Thoracic aorta (tissue), 2 donors: ENCODE measurements at places on chromosomes 1 and 21.
A peak's percentile ranks its signal among the peaks of the same experiment; 100 is the strongest.

GRCh38 chr1:8816831-8817411 lies 519 bp downstream of the RERE start:
- DNase-seq = no peak
- peaks cover 25% of the 10 kb centered on the region for H3K4me1 ChIP-seq
- peak overlapping the region; percentile 97 for H3K4me3 ChIP-seq

- H3K4me3 ChIP-seq = no peak overlapping the region
- H3K27ac ChIP-seq = no peak overlapping the region
- H3K27me3 ChIP-seq = no peaks in the 10 kb centered on the region
- no peaks in the 10 kb centered on the region for H3K4me1 ChIP-seq
- H3K36me3 ChIP-seq = no peaks in the 10 kb centered on the region
Observed at GRCh38 chr1:183198463-183198862, 12.4 kb downstream of the LAMC2 start.

- no peaks in the 10 kb centered on the region for H3K27me3 ChIP-seq
- H3K36me3 ChIP-seq = no peaks in the 10 kb centered on the region
- no peak overlapping the region for H3K4me3 ChIP-seq
- no peak overlapping the region for H3K27ac ChIP-seq
Observed at GRCh38 chr1:48582408-48582807, 110.4 kb upstream of the SPATA6 start.

- no peaks in the 10 kb centered on the region for H3K4me1 ChIP-seq
- no peak overlapping the region for H3K27ac ChIP-seq
- no peak overlapping the region for H3K4me3 ChIP-seq
Observed at GRCh38 chr1:152061952-152062351, 25.1 kb upstream of the S100A11 start.

- no peak for DNase-seq
- H3K27ac ChIP-seq = no peak overlapping the region
- H3K4me1 ChIP-seq = no peaks in the 10 kb centered on the region
- no peaks in the 10 kb centered on the region for H3K27me3 ChIP-seq
- no peaks in the 10 kb centered on the region for H3K36me3 ChIP-seq
- H3K4me3 ChIP-seq = no peak overlapping the region
Observed at GRCh38 chr1:168365719-168366479, 85.2 kb downstream of the TBX19 start.

- peaks cover 18% of the 10 kb centered on the region for H3K4me1 ChIP-seq
- H3K36me3 ChIP-seq = no peaks in the 10 kb centered on the region
- no peak for DNase-seq
- H3K27me3 ChIP-seq = no peaks in the 10 kb centered on the region
- no peak overlapping the region for H3K4me3 ChIP-seq
Observed at GRCh38 chr1:99855914-99856450, 5.8 kb downstream of the AGL start.

DNA sequence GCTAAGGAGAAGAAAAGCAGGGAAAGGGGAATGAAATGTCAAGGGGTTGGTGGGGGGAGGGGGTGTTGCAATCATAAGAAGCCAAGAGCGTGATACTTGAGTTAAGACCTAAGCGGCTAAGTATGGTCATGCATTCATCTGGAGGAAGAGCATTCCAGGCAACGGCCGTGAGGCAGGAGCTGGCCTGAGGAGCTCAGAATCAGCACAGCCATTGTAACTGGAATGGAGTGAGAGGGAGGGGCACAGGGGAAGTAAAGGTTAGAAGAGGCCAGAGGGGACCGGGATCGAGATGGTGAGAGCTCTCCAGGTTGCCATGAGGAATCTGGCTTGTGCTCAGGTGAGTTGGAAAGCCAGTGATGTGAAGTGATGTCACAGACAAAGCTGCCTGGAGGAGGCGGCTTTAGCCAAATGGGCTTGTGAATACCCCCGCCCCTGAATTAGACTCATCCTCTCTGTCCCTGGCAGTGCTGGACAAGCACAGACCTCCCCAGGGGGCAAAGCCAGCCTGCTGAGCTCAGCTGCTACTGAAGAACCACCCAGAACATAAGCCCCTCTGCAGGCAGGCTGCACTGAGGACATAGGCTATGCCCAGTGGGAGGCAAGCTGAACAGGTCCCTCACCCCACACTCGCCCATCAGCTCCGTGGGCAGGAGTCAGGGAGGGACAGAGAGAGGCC lies 61.1 kb upstream of the LAPTM5 start:
- DNase-seq = no peak
- H3K27ac ChIP-seq = no peak overlapping the region
- no peaks in the 10 kb centered on the region for H3K36me3 ChIP-seq

- H3K36me3 ChIP-seq = no peaks in the 10 kb centered on the region
- H3K4me3 ChIP-seq = no peak overlapping the region
- H3K4me1 ChIP-seq = peaks cover 11% of the 10 kb centered on the region
- no peak for DNase-seq
Observed at GRCh38 chr1:200969726-200970561, 53.6 kb downstream of the KIF21B start.

DNA sequence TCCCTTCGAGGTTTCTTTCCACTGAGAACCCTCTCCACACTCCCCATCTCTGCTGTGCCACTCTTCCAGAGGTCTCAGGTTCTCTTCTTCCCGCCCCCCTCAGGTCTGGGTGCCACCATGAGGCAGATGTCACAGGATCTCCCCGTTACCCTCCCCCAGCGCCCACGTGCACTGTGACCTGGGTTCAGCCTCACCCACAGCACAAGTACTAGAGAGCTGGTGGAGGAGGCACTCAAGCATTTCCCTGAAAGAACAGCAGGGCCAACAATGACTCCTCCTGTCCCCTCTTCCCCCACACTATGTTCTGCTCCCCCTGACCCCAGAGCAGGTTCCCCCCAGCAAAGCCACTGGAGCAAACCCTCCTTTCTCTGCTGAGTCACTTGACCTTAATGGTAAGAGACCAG lies 14.3 kb downstream of the PLEKHA6 start:
- H3K4me1 ChIP-seq = no peaks in the 10 kb centered on the region
- no peak overlapping the region for H3K4me3 ChIP-seq

DNA sequence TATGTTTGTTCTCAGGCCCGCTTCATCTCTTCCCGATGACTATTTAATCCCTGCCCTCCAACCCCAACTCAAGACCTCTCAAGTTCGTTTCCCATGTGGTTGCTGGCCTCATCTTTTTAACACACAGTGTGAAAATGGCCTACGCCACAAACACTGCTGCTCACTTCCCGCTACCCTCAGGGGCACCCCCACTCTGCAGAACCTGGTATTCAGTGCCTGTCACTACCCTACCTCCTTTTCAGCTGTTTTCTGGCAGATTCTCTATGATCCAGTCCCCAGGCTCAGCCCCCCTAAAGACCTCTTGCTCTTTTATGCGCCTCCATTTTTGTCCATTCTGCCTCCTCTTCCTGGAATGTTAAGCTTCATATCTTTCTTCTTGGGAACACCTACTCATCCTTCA lies 152.6 kb upstream of the C1orf174 start:
- H3K4me3 ChIP-seq = no peak overlapping the region
- no peaks in the 10 kb centered on the region for H3K36me3 ChIP-seq
- no peak for DNase-seq
- H3K4me1 ChIP-seq = no peaks in the 10 kb centered on the region
- no peak overlapping the region for H3K27ac ChIP-seq

- H3K27me3 ChIP-seq = no peaks in the 10 kb centered on the region
- peaks cover 8% of the 10 kb centered on the region for H3K36me3 ChIP-seq
- H3K4me1 ChIP-seq = no peaks in the 10 kb centered on the region
- no peak overlapping the region for H3K27ac ChIP-seq
- DNase-seq = no peak
- no peak overlapping the region for H3K4me3 ChIP-seq
Observed at GRCh38 chr1:48725341-48726046, 51.2 kb downstream of the BEND5 start.

DNA sequence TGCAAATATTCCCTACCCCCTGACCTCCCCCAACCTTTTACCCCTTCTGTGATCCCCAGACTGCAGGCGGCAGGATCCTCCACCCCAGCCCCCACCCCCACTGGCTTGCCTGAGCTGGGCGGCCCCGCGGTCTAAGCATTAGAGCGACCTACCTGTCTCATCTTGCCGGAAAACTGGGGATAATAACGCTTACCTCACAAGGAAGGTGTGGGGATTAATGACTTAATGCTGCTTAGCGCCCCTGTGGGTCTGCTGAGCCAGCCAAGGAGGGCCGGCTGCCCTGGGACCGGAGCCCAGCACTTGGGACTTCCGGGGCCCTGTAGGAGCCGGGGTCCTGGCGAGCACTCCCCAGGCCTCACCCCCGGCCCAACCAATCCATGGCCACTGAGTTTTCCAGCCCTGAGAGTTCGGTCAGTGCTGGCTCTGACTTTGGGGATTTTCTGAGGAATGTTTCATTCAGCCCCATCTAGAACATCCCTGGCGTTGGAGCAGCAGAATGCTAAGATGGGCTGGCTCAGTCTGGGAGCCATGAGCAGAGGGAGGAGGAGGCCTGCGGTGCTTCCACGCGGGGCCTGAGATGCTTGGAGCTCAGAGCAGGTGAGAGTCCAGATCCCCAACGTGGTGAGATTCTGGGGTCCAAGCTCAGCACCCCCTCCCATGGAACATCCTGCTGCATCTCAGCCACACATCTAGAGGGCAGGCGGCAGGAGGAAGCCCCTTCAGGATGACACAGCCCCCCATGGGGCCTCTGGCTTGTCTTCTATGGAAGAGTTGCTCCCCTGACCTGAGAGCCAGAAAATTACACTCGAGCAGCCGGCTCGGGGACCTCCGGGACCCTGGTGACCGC lies 97.9 kb downstream of the RIPK4 start:
- peaks cover 20% of the 10 kb centered on the region for H3K4me1 ChIP-seq
- no peaks in the 10 kb centered on the region for H3K36me3 ChIP-seq
- H3K4me3 ChIP-seq = no peak overlapping the region
- no peak for DNase-seq
- H3K27ac ChIP-seq = no peak overlapping the region
- no peaks in the 10 kb centered on the region for H3K27me3 ChIP-seq

DNA sequence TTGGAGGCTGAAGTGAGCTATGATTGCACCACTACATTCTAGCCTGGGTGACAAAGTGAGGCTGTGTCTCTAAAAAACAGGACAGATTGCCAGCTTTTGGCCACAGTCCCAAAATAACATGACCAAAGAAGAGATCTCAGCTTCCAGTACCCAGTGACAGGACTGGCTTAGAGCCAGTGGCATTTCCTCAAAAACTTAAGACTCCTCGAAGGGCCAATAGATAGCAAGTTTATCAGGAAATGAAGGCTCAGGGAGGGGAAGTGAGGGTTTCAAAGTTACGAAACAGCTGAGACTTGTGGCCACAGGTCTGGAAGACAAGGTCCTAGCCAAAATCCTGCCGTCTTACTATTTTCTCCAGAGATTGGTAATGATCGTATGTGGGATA lies 6.3 kb upstream of the TMEM39B start:
- peak; percentile 88 for DNase-seq
- H3K27me3 ChIP-seq = no peaks in the 10 kb centered on the region
- H3K4me3 ChIP-seq = peak overlapping the region; percentile 26
- H3K36me3 ChIP-seq = no peaks in the 10 kb centered on the region

- no peaks in the 10 kb centered on the region for H3K36me3 ChIP-seq
- no peaks in the 10 kb centered on the region for H3K4me1 ChIP-seq
- no peak for DNase-seq
- no peak overlapping the region for H3K4me3 ChIP-seq
- H3K27me3 ChIP-seq = no peaks in the 10 kb centered on the region
- no peak overlapping the region for H3K27ac ChIP-seq
Observed at GRCh38 chr1:76136894-76137293, 62.3 kb downstream of the ST6GALNAC3 start.

- H3K27me3 ChIP-seq = no peaks in the 10 kb centered on the region
- peaks cover 21% of the 10 kb centered on the region for H3K4me1 ChIP-seq
- H3K27ac ChIP-seq = no peak within 1 kb of the TSS
- no peaks in the 10 kb centered on the region for H3K36me3 ChIP-seq
- H3K4me3 ChIP-seq = peak within 1 kb of the TSS; percentile 73
Observed at GRCh38 chr1:158180741-158181576, at the start of gene CD1D. CD1D (plus strand) TSS chr1:158180895; CDS start chr1:158181102, 207 bp downstream.

DNA sequence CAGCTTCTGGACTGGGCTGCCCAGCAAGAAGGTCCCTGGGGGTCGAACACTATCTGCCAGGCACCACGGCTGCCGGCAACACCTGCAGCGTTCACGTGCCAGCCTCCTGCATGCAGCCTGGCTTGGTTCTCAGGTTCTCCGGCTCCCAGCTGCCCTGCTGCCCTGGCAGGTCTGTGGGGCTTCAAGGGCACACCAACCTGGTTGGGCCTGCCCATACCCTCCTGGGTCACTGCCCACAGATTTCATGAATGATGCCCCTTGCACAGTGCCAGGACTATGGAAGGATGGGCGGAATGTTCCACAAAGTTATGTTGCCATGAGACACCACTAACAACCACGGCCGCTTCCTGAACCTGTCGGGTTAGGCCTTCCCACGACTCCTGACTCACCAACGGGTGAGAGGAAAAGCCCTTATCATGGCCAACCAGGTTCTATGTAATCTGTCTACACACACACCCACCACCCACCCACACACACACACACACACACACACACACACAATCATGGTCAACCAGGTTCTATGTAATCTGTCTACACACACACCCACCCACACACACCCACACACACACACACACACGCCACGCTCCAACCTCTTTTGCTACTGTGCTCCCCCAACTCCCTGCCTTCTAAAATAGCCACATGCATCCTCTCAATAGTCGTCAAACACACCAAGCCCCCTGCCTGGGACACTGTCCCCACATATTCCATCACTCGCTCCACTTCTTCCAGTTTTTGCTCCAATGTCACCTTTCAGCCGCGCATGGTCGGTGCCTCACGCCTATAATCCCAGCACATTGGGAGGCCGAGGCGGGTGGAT lies 32.2 kb downstream of the HSPG2 start:
- no peaks in the 10 kb centered on the region for H3K27me3 ChIP-seq
- no peak overlapping the region for H3K4me3 ChIP-seq
- H3K36me3 ChIP-seq = no peaks in the 10 kb centered on the region
- H3K4me1 ChIP-seq = peaks cover 99% of the 10 kb centered on the region
- DNase-seq = peak; percentile 61
- H3K27ac ChIP-seq = peak overlapping the region; percentile 99

- H3K27me3 ChIP-seq = no peaks in the 10 kb centered on the region
- peaks cover 21% of the 10 kb centered on the region for H3K4me1 ChIP-seq
- no peak for DNase-seq
- H3K4me3 ChIP-seq = peak overlapping the region; percentile 72
- H3K36me3 ChIP-seq = no peaks in the 10 kb centered on the region
Observed at GRCh38 chr1:202540448-202540847, 169.8 kb downstream of the SYT2 start.

DNA sequence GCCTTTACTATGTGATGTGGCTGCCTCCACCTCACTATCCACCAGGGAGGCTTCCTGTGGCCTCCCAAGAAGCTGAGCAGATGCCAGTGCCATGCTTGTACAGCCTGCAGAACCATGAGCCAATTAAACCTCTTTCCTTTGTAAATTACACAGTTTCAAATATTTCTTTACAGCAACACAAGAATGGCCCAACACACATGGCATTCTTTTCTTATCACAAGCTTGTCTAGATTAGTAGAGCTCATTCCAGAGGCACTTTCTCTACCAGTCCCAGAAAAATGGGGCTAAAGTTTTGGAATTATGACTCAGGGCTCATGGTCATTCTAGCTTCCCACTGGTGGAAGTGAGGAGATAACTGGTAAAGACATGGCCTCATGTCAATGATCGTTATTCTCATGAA lies 655.2 kb downstream of the LMO4 start:
- H3K36me3 ChIP-seq = no peaks in the 10 kb centered on the region
- H3K4me3 ChIP-seq = no peak overlapping the region
- H3K4me1 ChIP-seq = no peaks in the 10 kb centered on the region
- no peaks in the 10 kb centered on the region for H3K27me3 ChIP-seq

- no peaks in the 10 kb centered on the region for H3K36me3 ChIP-seq
- peaks cover 35% of the 10 kb centered on the region for H3K4me1 ChIP-seq
- DNase-seq = no peak
Observed at GRCh38 chr1:151720974-151721787, at the start of gene RIIAD1. RIIAD1 (plus strand) TSS chr1:151721522; CDS start chr1:151721537, 15 bp downstream.

GRCh38 chr1:869499-870244 lies 54.1 kb upstream of the SAMD11 start:
- DNase-seq = no peak
- H3K4me1 ChIP-seq = peaks cover 7% of the 10 kb centered on the region
- peak overlapping the region; percentile 50 for H3K4me3 ChIP-seq
- peaks cover 6% of the 10 kb centered on the region for H3K27me3 ChIP-seq
- H3K27ac ChIP-seq = no peak overlapping the region
- no peaks in the 10 kb centered on the region for H3K36me3 ChIP-seq
